PC-9 (cell line): ENCODE measurements at places on chromosomes 16 and 17.
A peak's percentile ranks its signal among the peaks of the same experiment; 100 is the strongest.

DNA sequence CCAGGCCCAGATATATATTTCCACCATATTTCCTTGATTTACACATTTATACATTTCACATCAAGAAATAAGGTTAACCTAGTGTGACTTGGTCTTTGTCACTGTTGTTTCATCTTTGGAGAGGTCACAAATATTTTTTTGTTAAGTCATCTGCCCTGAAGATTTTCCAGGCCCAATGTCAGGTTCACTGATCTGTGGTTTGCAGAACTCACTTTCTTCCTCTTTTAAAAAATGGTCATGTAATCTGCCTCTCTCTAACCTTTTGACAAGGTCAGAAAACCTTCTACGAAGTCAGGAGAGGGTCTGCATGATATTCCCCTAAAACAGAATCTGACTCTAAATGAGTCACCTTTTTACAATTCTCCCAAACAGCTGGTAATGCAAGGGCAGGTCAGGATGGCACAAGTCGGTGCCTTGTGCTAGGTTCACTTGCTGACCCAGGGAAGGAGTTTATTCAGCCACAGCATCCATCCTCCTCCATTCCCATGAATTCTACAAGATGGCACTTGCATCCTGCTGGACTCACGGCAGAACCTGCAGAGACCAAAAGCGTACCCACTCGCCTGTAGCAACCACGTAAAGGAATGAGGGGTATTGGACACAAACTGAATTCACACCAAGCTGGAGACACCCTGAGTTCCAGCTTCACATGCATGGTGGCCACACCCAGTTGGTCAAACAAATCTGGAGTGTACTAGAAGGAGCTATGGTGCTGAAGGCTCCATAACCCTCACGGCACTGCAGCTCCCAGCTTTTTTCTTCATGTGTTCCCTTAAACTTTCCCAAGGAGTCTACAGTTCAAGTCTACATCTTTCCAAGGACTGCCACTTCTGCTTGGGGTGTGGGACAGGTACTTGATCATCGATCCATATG, 1.6 kb upstream of the KIAA0513 start:
- no peak for DNase-seq

DNA sequence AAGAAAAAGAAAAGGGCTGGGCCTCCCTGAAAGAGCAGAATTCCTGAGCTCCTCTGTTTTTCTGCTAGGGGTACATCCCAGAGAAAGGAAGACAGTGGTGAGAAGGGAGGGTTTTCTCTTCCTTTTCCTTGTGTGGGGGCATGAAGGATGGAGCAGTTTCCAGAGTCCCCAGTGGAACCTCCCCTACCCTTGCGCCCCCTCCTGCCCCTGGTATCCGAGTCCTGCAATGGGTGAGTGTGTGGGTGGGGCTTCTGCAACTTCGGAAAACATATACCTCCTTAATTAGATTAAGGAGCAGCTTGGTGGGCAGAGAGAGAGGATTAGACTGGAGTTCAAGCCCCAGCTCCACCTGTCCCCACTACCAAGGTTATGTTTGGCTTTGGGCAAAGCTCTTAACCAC, 5.4 kb upstream of the GIP start:
- DNase-seq, result no peak

DNA sequence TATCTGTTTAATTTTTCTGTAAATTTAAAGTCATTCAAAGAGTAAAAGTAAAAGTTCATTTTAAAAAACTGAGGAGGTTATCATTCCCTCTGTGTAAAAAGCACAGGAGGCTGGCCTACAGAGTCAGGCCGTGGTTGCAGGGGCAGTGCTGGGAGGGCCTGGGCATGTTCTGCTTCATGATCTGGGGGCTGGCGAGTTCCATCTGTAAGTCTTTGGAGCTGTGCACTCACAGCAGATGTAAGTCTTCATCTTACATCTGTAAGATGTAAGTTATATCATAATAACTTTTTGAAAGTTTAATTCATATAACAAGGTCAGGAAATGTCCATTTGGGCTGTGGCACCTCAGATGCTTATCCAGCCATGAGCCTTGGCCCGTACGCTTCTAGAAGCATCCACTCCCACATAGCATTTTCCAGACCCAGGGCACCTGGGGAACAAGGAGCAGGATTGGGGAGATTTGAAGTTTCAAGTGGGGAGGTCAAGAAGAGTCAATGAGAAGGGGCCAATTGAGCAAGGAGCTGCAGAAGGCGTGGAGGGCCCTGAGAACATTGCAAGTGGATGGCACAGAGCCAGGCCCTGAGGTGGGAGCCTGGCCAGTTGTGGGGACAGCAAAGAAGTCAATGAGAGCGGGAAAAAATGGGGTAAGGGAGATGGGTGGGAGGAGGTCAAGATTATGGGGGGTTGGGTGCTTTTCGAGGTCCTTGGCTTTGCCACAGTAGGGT, 54.1 kb downstream of the TNFRSF13B start:
- DNase-seq, result no peak

GRCh38 chr17:12977008-12977751, 40.6 kb downstream of the ELAC2 start:
- DNase-seq, result no peak

DNA sequence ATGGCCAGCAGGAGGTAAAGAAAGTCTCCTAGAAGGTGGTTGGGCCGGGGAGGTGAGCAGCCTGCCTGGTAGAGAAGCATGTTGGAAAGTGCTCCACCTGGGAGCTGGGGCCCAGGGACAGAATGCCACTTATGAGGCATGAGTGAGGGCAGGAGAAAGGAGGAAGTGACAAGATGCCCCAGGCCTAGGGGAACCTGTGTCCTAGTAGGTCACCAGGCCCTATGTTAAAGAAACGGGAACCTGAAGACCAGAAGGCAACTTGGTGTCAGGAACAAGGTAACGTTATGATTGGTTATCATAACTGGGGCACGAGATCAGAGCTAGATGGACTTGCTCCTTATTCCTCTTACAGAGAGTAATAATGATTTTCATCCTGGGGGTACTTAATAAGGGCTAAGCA, 34.3 kb downstream of the PITPNC1 start:
- no peak for DNase-seq

- no peak for DNase-seq
Observed at GRCh38 chr17:49670641-49671040, 7.3 kb downstream of the SPOP start.

GRCh38 chr16:27778171-27778925, 228.4 kb downstream of the KATNIP start:
- no peak for DNase-seq

DNA sequence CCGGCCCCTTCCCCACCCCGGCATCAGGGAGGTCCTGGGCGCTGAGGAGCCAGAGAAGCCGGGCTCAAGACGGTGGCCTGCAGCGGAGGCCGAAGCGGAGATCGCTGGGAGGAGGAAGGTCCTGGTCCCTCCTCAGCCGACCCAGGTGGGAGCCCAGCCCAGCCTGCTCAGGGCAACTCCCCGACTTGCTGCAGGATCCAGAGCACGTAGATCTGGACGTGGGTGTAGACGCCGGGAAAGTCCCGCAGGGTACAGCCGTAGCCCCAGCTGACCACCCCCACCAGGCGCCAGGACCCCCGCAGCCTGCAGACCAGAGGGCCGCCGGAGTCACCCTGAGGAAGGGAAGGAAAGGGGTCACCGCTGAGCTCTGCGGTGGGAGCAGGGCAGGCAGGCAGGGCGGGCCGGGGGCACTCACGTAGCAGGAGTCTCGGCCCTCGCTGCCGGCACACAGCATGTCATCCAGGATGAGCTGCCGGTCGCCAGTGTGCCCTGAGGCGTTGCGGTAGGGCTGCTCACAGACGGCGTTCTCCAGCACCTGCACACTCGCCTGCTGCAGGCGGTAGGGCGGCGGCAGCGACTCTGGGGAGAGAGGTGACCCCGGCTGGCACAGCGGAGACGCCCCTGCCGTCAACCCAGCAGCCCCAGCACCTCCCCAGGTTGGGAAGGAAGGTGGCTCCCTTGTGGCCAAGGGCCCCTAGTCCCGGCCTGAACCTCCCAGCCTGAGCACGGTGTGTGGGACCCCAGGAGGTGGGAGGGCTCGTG, 5.4 kb downstream of the TPSD1 start:
- peak; percentile 76 for DNase-seq

GRCh38 chr17:71187145-71187878, 933.5 kb upstream of the SOX9 start:
- DNase-seq, result no peak

GRCh38 chr17:68446626-68447041, 10.7 kb downstream of the WIPI1 start:
- no peak for DNase-seq

- DNase-seq, result no peak
Observed at GRCh38 chr17:11273596-11273995, 32.6 kb downstream of the SHISA6 start.

DNA sequence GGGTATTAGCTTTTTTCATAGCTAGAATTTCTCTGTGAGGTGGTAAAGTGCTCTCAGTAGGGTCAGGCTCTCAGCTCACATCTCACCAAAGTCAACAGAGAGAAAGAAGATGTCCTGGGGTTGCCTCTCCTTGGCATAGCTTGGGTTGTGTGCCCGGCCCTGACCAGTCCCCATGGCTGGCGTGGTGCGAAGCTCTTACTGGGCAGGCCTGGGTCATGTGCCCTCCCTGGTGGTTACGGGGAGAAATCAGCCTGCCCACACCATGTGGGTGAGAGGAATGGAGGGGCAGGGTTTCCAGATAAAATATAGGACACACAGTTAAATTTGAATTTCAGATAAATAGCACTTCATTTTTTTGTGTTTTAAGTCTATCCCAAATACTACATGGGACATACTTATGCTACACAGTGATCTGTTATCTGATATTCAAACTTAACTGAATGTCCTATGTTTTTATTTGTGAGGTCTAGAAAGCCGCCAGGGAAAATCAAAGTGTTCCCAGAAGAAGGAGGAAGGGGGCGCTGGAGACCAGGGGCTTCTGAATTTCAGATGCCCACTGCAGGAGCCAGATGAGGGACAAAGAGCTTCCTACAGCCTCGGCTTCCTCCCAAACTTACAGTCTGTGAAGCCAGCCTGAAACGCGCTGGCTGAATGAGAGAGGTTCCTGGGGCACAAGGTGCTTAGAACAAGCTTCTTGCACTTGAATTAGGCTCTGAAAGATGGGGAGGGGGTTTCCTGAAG, 45.4 kb downstream of the NKD1 start:
- no peak for DNase-seq

DNA sequence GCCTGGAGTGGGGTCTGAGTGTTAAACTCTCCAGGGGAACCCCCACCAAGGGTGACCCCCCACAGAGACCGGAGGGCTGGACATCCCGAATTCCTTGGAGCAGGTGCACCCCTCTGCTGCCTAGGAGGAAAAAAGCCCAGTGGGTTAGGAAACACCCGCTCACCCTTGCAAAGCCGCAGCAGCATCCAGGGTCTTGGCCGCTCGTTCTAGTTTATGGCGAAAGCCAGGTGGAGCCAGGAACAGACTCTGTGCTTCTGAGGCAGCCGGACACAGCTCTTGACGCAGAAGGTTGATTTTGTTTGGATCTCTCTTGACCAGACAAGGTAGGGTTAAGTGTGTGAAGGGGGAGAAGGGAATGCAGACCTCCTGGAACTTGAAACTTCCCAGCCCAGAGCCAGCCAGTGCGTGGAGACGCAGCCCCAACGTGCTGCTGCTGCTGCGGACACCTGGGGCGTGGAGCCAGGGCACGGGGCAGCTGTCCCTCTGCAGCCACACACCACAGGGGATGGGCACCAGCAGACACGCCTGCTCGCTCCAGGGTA, 154.5 kb downstream of the LAT start:
- DNase-seq, result no peak

DNA sequence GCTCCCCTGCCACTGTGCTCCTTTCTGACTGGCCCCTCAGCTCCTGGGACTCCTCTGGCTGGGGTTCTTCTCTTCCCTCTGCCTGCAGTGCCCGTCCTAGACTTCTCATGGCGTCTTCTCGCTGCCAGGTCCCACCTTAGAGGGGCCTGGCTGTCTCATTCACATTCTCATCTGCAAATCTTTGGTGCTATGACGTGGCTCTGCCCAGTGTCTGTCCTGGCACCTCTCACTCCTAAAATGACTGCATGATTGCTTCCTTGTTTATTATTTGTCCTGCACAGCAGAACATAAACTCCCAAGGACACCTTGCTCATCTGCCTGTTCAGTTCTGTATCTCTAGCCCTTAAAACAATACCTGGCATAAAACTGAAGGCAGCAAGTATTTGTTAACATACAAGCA, 18.5 kb upstream of the ALDH3A2 start:
- DNase-seq, result no peak

DNA sequence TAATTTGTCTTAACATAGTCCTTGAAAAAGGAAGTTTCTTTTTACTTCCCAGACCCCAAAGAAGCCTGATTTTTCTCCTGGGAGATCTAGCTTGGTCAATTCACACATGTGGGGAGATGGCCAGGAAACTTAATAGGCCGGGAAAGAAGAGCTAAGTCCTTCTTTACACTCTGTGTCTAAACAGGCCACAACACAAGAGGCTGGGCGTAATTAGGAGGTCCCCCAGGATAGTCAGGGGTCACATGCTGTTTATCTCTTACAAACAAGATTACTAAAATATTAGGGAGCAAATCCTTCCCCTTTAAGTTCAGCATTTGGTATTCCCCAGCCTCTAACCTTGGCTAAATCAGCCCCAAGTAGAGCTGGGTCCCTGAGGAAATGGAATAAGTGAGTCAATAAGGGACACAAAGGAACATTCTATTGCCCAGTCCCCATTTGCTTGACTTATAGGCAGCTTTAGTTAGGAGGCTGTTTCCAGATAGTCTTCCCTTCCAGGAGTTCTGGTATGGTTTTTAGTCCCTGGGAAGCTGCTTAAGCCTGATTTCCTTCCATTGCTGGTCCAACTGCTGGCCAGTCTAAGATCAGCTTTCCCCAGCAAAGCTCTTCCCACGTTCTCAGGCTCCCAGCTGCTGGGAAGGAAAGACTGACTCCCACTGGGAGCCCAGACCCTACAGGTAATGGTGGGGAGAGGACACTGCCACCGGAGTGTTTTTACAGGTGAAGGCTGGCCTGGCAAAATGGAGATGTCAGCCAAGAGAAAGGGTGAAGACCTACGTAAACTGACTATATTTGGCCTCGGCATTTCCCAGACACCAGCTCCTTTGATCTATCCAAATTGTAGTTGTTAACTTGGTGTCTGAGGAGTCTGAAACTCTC, 14.1 kb upstream of the HOXB9 start:
- DNase-seq, result no peak

GRCh38 chr17:40022961-40023541, 7.8 kb downstream of the CSF3 start:
- DNase-seq, result peak; percentile 86

DNA sequence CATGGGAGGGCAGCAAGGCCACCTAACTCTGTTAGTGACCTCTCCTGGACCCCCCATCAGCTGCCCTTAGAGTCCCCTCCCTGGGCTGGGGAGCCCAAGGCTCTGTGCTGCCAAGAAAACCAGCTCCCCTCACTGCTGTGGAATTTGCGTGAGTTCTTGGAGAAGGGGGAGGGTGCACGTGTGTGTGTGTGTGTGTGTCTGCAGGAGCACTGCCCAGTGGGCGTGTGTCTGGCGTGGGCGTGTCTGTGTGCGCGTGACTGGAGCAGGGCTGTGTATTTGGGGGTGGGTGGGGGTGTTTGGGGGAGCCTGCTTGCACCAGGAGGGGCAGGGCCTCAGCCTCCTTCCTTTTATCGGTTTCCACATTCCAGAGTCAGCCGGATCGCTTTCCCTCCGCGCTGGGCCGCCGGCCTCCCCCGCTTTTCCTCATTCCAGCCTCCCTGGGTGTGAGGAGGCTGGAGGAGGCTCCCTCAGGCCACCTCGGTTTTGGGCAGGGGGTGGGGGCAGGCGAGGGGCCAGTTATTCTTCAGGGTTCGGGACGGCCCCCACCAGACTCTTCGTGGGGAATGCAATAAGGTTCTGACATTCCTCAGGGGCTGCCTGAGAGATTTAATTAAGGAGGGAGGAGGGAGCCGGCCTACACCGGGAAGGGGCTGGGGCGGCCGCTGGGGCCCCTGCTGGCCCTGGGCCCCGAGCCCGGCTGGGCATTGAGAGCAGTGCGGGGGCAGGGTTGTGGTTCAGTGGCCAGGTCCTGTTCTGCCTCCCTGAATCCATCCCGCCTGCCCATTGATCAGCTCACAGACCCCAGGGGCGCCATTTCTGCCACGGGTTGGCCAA, 2.5 kb downstream of the VASN start:
- peak; percentile 59 for DNase-seq
